Hematopoietic multipotent progenitor cell treated with erythropoietin and hydrocortisone succinate and interleukin-3 and kit ligand, for 4 days (in vitro differentiated cells): ENCODE measurements at places on chromosomes 3 and 15.
A peak's percentile ranks its signal among the peaks of the same experiment; 100 is the strongest.

DNA sequence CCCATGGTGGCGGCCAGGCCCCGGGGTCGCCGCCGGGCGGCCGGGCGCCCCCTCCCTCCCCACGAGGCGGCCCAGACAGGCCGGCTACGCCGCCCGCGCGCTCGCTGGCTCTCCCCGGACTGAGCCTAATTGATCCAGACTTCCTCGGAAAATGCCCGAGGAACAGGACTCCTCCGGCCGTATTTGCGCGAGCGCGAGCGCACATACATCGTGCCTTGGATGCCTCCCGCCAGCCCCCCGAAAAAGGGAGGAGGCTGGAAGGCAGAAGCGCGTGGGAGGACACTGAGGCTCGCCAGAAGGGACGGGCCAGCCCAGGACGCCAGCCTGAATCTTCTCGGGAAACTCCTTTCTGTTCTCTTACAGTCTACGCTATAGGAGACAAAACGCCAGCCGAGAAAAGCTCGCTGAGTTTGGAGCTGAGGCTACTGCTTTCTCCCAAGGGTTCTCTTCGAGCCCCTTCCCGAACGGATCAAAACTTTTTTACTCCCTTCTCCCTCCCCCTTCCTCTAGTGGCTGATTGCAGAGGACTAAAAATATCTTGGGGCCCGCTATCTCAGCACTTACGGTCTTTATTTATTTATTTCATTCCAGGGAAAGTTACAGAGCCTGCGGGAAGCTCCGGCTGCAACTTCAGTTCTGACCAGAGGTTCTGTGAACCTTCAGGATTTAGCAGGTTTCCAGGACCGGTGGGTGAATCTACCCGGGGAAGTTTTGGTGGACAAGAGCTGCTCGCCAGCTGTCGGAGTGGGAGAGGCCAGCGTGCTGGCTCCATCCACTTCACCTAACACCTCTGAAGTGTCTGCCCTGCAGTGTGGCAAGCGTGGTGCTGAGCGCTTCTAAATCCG, at the start of gene PDZRN3:
Gene PDZRN3 (minus strand): TSS at position 121 of the 845 bp plus-strand sequence.
- no peak for DNase-seq

GRCh38 chr15:80066912-80067311, 7.4 kb downstream of the ZFAND6 start:
- no peak for DNase-seq

- peak; percentile 87 for DNase-seq
Observed at GRCh38 chr3:120908030-120908794, at the start of gene STXBP5L. Gene STXBP5L (plus strand): TSS chr3:120908205. CDS start chr3:120909579, 1,374 bp downstream.

DNA sequence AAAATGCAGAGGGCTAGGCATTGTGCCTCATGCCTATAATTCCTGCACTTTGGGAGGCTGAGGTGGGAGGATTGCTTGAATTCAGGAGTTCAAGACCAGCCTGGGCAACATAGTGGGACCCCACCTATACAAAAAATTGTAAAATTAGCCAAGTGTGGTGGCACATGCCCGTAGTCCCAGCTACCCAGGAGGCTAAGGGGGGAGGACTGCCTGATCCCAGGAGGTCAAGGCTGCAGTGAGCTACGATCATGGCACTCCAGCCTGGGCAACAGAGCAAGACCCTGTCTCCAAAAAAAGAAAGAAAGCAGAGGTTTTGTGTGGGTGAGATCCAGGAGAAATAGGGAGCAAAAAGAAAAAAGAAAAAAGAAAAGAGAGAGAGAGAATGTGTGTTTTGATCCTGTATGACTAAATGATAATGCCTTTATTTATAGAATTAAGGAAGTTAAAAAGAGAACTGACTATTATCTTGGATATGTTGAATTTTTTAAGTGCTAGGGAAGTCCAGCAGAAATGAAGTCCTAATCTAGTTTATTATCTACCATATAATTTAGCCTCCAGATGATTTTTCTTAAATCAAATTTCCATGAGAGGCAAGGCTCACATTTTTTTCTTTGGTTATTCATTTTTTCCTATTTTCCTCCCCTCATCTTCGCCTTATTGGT, 4.8 kb downstream of the TTBK2 start:
- no peak for DNase-seq

DNA sequence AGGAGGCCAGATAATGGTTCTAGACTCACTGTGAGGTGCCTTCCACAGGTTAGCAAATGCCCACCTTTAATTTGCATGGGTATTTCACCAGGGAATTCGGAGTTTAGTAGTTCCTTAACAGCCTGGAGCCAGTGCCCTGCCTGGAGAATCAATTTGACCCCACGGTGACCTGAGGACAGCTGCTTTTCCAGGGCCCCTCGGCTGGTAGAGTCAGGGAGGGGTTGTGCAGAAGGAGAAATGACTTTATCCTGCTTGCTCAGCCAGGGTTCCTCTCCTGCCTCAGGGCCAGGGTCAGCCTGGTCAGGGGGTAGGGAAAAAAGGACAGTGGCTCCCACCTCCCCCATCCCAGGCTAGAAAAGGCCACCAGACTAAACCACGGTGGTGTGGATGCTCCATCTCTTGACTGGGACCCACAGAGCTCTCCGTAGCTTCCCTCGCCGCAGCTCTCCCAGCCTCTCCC, 12.0 kb downstream of the DLL4 start:
- no peak for DNase-seq

GRCh38 chr3:72949016-72949415, 47.6 kb upstream of the PPP4R2 start:
- DNase-seq = no peak

GRCh38 chr3:189305412-189305811, 133.6 kb downstream of the TPRG1 start:
- DNase-seq = no peak

GRCh38 chr3:13040361-13041074, 32.7 kb downstream of the IQSEC1 start:
- DNase-seq = peak; percentile 73

- DNase-seq = no peak
Observed at GRCh38 chr3:35641920-35642527, 2.7 kb downstream of the ARPP21 start.

DNA sequence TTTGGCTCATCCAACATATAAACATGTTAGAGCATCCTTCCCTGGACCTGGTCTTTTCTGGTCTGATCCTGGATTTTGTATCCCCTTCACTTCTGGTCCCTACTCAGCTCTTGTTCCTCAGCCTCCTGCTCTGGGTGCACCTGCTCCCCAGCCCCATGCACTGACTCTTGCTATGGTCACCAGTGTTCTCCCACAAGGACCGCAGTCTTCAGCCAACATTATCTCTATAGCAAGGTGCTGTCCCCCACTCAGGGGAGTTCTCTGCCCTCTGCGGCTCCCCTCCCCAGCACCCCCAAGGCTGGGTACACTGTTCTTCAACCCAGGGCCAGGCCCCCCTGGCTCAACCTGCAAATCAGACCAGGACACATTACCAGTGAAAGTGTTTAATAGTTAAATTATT, 80.2 kb downstream of the SEC22A start:
- no peak for DNase-seq

DNA sequence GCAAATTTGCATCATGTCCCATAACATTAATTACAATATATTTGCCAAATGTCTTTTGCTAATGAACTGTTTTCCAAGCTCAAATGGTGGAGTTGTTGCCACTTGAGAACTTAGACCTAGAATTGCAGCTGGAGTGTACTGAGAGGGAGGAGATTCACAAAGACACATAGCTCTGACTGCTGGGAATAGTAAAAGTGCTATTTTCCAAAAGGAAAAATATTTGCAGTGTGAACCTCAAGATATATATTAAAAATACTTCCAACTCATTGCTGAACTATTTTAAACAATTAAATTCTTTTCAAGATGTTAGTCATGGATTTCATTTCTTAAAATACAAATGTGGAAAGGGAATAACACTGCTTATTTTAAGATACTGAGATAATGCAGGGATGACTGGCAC, 666.8 kb upstream of the ARPP21 start:
- no peak for DNase-seq

DNA sequence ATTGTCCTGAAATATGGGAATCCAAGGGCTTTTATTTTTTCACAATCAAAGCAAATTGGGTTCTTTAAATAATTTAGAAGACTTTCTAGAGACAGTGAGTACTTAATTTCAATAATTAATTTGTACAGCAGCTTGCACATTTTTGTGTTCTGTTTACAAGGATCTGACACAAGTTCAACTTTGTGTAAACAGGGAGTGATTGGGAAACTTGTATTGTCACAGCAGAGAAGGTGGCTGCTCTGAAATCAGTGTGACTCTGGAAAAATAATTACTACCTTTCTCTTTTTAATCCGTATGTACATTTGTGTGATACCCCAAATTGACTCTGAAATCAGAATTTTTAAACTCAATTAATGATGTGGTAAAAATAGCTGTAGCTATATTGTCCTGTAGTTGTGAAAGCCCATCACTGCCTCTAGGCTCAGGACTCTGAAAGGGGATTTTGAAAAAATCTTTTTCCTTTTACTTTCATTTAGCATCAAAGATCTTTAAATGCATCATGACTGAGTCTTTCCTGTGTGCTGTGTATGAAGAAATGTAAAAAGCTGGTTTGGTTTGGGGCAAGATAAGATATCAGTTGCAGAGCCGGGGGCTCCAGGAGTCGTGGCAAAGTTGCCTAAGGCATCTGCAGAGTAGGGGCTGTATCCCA, 45.1 kb downstream of the MFSD1 start:
- no peak for DNase-seq

DNA sequence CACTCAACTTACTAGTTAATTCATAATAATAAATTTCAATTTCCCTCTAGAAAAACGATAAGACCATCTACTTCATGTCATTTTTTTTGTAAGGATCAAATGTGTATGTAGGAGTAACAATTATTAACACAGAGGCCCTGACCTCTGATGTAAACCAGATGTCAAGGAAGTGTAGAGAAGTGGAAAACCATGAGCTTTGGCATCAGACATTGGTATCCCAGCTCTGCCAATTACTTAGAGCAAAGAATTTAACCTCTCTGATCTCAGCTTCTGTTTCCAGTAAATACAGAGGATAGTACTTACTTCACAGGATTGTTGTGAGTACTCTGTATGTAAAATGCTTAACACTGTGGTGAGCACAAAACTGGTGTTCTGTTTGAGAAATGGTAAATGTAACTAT, 17.5 kb downstream of the AQR start:
- no peak for DNase-seq

DNA sequence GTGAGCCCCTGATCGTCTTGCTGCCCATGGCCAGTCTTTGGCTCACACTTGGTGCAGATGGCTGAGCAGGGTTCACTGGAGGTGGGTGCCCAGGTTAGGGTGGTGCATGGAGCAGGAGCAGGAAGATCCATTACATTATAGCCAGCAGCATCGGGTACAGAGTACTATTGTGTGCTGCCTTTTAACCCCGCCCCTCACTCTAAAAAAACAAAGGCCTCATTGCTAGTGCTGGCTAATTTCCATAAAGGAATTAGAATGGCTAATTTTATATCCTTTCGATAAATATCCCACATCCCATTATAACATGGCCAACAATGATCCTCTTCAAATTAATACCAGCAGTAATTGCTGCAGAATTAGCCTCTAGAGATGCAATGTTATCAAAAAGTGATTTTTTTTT, 45.8 kb upstream of the PPP4R2 start:
- DNase-seq = no peak

DNA sequence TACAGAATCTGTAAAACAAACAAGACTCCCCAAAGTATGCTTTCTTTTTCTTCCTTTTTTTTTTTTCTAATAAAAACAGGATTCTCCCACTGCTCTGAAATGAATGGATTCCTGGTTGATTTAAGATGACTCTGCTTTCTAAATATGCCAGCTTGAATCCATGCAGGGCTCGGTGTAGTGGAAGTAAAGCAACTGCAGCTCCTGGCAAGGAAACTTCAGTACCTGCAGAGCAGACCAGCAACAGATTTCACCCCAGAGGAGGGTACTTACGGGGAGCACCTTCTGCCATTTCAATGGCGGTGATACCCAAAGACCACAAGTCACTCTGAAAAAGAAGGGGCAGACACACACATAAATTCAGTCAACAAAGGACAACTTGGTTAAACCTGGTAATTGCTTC, 150.5 kb upstream of the SLC2A2 start:
- no peak for DNase-seq

GRCh38 chr3:87553058-87553457, 276.7 kb upstream of the POU1F1 start:
- no peak for DNase-seq

GRCh38 chr3:188124184-188124583, 29.8 kb upstream of the LPP start:
- DNase-seq = no peak

DNA sequence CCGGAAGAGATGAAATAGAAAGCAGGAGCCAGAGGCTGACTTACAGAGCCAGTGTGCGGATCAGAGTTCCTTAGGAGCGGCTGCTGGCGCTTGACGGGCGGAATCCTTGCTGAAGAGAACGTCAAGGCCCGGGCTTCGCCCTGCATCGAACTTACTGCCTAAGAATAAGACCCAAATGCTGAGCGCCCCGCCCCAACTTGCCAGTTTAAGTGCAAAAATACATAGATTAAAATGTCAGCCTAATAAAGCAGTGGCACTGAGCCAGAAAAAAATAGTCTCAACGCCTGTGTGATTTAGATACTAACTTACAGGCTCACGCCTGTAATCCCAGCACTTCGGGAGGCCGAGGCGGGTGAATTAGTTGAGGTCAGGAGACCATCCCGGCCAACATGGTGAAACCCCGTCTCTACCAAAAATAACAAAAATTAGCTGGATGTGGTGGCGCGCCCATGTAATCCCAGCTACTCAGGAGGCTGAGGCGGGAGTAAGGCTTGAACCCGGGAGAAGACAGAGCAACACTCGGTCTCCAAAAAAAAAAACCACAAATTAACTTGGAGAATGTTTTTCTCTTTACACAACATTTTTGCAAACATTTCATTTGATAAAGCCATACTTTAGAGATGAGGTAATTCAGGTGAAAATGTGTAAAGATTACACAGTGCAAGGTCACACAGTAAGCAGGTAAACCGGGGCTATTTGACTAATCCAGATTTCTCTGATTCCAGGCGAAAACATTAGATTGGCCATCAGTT, 1.2 kb upstream of the UBP1 start:
- peak; percentile 77 for DNase-seq

DNA sequence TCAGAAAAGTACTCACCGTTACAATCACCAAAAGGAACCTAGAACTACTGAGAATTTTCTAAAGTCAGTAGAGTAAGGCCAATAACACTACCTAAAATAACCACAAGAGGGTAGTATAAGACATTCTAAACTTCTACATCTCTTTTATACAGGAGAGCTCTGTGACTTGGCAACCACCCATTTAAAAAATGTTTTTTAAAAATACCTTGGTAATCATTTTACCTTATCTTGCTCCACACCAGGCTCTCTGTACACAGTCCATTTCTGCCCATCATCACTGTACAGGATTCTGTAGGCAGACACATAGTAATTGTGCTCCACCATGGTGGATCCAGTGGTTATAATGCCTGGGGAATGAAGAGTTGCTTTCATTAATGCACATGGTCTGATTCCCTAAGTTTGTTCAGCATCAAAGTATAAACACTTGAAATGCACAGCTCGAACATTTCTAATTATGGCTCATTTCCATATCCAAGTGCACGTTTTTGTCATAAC, 54.5 kb downstream of the ST3GAL6 start:
- peak; percentile 83 for DNase-seq

DNA sequence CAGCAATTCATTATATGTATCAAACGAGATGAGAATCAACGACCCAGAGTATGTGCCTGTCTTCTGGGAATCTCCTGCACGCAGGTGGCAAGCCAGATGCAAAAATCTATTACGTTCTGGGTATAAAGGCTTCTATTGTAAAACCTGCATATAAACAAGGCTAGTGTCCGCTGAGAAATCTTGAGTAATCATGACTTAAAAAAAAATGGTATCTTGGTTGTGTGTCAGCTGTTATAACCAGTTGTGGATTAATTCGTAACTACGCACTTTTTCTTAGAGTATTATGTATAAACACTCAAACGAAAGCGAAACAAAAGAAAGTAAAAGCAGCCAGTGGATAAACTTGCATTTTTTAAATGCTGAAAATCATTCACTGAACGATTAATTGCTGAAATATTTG, 509.1 kb downstream of the RSL24D1 start:
- DNase-seq = no peak

GRCh38 chr3:4688411-4688810, 195.3 kb downstream of the ITPR1 start:
- DNase-seq = peak; percentile 41
